ENCODE measurements at places on chromosomes 11 and 22. TPM values are rescaled to one million over a fixed set of nuclear protein-coding genes. Genes with fewer than 3 reads are reported as not detected.

KCNQ1OT1 gene
- 0.81 TPM for total RNA-seq

FAM180B gene
- total RNA-seq, result 0.09 TPM

USH1C gene
- not detected for total RNA-seq

RASSF10 gene
- under 0.01 TPM for total RNA-seq

CECR2 gene
- 0.19 TPM for total RNA-seq

MUC2 gene
- total RNA-seq, result under 0.01 TPM

APOBEC3A gene
- total RNA-seq, result not detected

LDHAL6A gene
- total RNA-seq, result not detected

GLYATL2 gene
- not detected for total RNA-seq

FGF3 gene
- not detected for total RNA-seq

OMP gene
- 0.45 TPM for total RNA-seq

KCNJ11 gene
- total RNA-seq, result 0.18 TPM

ART1 gene
- not detected for total RNA-seq

INCENP gene
- total RNA-seq, result 24.9 TPM

FOLR3 gene
- total RNA-seq, result not detected

OR51I1 gene
- not detected for total RNA-seq

THOC5 gene
- 49.3 TPM for total RNA-seq

LRRN4CL gene
- 0.09 TPM for total RNA-seq

IL18 gene
- 5.5 TPM for total RNA-seq
